ENCODE measurements at places on chromosomes 6 and 20.

DNA sequence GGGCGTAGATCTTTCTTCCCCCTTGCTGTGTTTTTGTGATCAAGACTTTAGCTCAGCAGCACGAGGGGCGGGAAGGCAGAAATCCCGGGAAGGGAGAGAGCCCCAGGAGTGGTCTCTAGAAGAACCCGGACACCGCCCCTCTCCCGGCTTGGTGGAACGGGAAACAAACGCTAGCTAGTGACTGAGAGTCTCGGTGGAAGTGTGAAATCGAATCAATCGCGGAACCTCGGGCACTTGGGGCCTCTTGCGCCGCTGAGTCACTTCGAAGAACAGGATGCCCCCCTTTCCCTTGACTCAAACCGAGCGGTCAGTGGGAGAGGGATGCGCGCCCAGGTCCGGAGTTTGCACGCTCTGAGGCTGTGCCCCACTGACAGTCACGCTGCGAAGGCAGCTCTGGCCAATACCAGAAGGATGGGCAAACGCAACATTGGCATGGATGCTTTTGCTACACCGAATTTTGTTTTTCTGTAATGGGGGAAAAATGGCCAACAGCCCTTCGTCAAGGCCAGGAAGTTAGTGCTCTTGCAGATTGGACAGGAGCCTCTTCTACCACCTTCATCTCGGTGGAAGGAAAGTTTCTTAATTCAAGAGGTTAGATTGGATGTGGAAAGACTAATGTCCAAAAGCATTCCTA lies 1.6 kb upstream of the OLIG3 start:
- DNase-seq: no peak

GRCh38 chr6:331622-332521 lies 39.6 kb downstream of the DUSP22 start:
- DNase-seq: no peak

- DNase-seq: no peak
Measured at GRCh38 chr6:111941686-111942330, 68.6 kb upstream of the FYN start.

GRCh38 chr6:125867483-125867942 lies 76.8 kb downstream of the NCOA7 start:
- DNase-seq: no peak

DNA sequence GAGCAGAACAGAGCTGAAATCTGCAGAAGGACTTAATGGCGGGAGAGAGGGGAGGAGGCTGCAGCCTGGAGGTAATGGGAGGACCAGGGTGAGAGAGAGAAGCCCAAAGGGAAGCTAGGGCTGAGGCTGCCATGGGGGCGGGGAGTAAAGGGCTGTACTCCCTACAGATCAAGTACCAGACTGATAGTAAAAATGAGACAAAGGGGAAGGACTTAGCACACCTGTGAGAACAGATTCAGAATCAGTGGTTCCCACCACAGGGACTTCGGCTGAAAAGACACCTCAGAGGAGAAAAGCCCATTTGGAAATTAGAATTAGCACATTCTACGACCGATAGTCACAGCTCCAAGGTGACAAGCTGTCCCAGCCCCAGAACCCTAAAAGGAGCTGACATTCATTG lies 6.4 kb upstream of the TBXT start:
- no peak for DNase-seq

- DNase-seq: no peak
Measured at GRCh38 chr6:87501809-87502572, 29.2 kb downstream of the SLC35A1 start.

DNA sequence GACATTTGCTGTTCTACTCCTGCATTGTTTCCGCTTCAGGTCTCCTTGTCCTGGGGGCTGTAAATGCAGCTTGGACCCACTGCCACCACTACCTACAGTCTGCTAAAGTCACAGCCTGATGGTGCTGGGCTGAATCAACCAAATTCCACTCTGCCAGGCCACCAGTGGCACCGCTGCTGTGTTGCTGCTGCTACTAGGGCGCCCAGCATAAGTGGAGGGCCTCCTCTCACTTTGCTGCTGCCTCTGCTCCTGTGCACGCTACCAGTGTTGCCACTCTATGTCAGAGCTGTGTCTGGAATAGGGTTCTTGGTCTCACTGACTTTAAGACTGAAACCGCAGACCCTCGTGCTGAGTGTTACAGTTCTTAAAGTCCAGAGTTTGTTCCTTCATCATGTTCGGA lies 1.4 kb upstream of the SSR1 start:
- DNase-seq: no peak

- no peak for DNase-seq
Measured at GRCh38 chr20:62624719-62625453, 17.4 kb upstream of the SLCO4A1 start.

DNA sequence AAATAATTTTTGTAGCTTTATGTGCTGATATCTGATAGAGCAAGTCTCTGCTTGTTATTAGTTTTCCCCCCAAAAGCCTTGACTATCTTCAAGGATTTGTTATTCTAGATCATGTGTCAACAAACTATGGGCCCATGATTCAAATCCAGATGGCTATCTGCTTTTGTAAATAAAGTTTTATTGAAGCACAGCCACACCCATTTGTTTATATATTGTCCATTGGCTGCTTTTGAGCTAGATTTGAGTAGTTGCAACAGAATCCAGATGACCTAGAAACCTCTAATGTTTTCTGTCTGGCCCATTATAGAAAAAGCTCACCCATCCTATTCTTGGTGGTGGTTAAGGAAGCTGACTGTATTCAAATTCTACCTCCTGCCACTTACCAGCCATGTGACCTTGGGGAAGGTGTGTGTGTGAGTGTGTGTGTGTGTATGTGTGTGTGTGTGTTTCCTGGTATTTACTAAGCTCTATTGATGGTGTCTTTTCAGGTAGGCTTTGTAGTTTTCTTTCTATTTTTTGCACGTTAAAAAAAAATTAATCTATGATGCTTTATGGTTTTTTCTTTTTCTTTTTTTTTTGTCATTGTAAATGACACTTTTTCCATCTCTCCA lies 1.3 kb upstream of the GTSF1L start:
- DNase-seq: no peak

- DNase-seq: no peak
Measured at GRCh38 chr6:36267731-36268477, 2.0 kb upstream of the PNPLA1 start.

DNA sequence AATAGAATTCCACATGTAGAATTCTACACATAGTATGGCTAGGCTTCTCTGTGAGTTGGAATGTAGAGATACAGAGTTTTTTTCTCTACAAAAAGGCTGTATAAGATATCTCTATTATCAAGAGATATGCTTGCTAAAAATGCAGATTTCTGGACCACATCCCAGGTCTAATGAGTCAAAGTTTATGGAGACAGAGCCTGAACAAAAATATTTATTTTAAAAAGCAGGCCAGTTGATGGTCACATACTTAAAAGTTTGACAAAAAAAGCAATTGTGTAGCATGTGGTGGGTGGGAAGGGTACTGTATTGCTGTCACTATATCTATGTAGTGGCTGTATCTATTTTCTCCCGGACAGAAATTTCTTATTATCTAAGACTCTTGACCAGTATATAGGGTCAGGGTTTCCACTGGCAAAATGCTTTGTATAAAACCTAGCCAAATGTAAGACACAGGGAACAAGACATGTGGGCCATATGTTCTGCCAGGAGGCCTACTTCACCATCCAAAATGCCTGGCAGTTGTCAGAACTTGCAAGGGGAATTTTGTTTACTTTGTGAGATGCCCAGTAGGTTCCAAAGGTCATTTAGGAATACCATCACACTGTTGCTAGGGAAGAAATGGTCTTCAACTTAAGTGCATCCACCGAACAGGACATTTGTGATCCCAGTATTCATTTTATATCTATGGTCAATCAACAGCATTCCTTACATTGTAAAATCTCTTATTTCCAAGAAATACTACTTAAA lies 60.6 kb downstream of the SHPRH start:
- DNase-seq: no peak

DNA sequence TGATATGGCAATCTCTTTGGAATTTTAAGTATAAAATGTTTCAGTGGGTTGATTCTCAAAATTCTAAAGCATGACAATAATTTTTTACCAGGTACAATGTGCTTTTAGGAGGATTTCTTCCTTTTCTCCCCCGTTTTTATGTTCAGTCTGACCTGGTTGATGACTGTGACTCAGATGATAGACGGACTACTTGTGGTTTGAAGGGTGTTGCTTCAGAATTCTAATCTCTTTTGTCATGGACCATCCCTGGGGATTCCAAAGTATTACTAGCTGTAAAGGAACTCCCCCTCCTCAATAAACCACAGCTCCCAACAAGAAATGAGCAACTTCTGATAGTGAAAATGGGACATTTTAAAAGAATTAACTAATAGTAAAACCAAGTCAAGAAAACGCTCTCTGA lies 34.9 kb upstream of the TNFAIP3 start:
- DNase-seq: no peak

DNA sequence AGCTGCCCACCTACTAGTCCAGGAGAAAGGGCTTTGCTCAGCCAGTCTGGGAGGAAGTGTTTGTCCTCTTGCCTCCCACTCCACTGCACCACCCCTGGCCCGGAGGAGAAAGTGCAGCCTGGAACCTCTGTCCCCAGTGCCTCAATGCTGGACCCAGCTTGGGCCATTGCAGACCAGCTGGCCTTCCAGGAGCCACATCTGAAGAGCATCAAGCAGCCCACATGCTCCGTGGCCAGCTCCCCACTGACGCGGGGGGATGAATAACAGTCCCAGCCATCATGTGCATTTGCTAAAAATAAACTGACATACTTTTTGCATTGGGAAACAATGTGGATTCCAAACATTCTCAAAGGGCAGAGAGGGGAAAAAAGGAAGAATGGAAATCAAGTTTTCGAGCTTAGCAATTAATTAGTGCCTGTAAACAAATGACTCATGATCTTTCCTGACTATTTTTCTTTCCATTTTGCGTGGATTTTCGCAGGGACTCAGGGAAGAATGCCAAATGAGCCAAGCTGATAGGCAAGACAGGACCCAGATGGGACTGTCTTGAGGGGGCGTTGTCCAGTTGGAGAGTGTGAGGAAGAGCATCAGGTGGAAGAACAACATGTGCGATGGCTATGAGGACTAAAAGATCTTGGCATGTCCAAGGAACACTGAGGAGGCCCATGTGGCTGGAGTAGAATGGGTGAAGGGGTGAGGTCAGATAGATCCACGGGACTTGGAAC lies 34.1 kb downstream of the CEBPB start:
- peak; percentile 50 for DNase-seq

- no peak for DNase-seq
Measured at GRCh38 chr6:137119196-137120104, 54.0 kb downstream of the IL22RA2 start.

DNA sequence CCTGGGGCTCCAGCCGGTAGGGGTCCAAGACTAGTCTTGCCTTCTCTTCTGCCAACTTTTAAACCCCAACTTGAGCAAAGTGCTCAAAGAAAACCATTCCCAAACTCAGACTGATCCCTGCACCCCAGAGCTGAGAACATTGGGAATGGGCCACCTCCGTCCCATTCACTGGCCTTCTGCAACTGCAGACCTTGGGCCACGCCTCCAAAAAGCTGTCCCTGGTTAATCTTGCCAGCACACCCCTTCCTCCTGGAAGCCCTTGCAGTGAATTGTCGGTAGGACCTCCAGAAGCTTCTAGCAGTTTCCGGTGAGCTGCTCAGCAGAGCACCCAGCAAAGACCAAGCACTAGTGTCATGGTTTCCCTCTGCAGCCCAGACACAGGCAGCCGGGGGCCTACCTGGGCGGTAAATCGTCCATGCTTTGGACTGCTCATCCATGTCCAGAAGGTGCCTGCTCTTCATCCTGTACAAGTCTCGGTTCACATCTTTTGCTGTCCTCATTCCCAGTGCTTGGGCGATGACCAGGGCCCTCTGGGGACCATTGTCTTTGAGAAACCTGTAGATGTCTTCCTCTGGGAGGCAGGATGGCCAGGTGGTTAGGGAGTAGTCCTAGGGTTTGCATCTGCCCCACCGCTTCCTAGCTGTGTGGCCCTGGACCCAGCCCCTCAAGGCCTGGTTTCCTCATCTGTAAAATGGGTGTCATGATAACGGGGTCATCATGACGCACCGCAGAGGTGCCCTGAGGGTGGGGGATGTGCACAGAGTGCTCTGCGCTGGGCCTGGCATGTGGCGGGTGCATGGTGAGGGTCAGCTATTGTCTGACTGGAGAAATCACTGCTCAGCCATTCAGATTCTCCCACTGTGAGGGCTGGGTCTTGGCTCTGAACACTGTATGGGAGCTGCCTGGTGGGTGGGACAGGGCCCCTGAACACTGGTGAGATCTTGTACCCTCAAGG lies 5.5 kb downstream of the ZBP1 start:
- DNase-seq: no peak

DNA sequence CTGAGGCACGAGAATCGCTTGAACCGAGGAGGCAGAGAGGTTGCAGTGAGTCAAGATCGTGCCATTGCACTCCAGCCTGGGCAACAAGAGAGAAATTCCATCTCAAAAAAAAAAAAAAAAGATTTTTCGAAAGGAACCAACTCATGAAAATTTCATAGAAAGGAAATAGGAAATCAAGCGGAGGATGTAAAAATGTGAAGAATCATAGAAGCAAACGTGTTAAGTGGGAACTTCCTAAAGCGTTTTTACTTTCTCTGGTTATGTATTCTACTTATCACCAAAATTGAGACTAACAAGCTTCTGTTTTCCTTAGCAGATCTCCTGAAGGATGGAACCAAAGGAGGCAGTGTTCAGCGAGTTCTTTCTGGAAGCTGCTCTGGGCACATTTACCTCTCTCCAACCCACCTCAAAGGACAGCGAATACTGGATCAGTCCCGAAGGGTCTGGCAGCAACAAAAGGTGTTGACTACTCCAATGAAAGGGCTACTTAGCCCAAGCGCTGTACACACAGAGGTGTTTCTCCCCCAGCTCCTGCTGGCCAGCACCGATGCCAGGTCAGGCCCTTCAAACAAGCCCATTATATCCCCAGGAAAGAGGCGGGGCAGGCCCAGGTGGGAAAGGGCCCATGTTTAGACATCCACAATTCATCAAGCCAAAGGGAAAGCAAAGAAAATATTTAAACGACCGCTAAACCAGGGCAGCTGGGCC lies 327.5 kb upstream of the JARID2 start:
- no peak for DNase-seq

DNA sequence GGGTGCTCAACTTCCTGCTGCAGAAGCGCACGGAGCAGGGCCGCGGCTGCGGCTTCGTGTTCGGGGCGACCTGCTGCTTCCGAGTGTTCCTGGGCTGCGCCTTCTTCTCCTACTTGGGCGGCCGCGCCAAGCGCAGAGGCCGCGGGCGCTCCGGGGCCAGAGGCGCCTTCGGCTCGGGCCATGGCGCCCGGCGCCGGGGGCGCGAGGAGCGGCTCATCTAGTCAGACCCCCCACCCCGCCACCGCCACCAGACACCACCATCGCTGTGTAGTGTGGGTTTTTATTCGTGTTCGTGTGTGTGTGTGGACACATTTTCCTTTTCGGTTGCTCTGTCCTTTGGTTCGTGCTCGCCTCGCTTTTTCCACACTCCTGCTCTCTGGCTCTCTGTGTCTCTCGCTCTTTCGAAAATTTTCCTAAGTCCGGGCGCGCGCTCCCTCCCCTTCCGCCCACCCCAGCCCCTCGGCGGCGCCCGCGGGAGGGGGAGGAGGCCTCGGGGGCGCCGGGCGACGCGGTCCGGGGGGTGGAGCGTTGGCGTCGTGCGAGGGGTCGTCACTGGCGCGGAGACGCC lies 38.1 kb downstream of the GNAS start:
- peak; percentile 83 for DNase-seq

- DNase-seq: no peak
Measured at GRCh38 chr20:10565922-10566897, 107.6 kb downstream of the JAG1 start.
